ENCODE measurements at places on chromosomes 12 and 14.

- no peak for DNase-seq
Measured at GRCh38 chr12:120677765-120678473, 9.0 kb upstream of the MLEC start.

- no peak for DNase-seq
Measured at GRCh38 chr14:74979442-74980397, 23.0 kb upstream of the EIF2B2 start.

DNA sequence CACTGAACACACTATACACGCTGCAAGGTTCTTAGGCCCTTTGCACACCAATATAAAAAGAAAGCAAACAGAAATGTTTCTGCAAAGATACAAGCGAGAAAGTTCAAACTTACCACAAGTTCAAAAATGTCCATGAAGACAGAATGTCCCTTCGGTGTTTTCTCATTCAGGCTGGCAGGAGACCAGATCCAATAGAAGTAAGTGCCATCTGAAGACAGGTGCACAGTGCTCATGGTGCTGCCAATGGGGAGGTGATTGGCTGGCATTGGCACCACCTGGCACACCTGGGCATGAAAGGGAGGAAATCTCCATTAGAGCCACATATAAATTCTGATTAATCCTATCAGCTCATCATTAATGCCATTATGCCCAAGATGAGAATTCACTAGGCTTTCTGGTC, 76.3 kb downstream of the HECTD4 start:
- no peak for DNase-seq

- DNase-seq, result no peak
Measured at GRCh38 chr14:24941719-24942118, 108.2 kb downstream of the STXBP6 start.

DNA sequence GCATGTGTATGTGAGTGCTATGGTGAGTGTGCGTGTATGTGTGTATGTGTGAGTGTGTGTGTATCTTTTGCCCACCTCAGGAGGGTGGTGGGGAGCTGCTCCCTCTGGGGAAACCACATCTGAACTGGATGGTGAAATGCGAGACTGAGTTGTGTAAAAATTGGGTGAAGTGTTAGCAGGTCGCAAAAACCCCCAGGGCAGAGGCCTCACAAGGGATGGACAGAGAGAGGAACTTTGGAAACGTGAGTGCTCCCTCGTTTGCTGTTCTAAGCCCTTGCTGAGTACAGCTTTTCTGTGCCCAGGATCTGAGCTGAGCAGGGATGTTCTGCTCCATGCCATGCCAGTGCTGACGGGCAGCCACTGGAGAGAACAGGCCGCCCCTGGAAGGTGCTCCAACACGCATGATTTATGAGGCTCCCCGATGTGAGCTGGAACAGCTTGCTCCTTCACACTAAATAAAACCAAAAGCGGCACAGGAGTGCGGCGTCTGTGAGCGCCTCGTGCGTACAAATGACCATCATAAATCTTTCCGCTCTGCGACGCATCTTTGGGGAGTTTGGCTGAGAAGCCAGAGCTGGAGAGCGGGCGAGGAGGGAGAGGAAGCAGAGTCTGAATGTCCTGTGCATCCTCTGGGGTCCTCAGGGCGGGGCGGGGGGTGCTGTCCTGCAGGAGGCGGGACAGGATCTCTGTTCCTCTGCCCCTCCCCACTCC, 14.1 kb upstream of the GALNT9 start:
- no peak for DNase-seq

DNA sequence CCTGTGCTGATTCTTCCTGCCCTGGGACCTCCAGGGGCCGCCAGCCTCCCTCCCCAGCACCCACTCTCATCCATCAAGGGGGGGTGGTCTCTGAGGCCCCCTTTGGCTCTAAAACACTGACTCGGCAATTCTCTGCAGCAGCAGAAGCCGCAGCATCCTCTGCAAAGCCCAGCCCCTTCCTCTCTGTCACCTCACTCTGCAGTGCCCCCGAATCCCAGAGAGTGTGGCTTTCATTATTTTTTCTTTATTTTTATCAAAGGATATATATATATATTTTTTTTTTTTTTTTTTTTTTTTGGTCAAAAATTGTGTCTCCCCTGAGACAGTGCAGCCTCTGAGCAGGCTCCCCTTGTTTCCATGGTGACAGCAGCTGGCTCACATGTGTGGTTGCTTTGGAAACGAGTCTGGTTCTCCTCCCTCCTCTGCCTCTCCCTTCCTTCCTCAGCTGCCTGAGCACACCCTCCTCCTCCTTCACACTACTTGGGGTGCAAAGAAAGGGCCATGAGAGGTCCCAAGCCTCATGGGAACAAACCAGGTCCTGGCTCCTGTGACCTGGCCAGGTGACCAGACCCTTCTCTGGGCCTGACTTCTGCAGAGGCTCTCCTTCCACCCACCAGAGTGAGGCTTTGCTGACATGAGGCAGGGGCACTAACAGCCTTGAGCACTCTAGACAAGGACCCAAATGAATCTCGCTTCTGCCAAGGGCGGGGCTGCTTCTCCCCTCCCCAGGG, 100.5 kb downstream of the LRRC74A start:
- DNase-seq, result peak; percentile 51
